H9 (cell line): ENCODE measurements at places on chromosomes 16 and 17. TPM values are rescaled to one million over a fixed set of nuclear protein-coding genes. Genes with fewer than 3 reads are reported as not detected.

DNA sequence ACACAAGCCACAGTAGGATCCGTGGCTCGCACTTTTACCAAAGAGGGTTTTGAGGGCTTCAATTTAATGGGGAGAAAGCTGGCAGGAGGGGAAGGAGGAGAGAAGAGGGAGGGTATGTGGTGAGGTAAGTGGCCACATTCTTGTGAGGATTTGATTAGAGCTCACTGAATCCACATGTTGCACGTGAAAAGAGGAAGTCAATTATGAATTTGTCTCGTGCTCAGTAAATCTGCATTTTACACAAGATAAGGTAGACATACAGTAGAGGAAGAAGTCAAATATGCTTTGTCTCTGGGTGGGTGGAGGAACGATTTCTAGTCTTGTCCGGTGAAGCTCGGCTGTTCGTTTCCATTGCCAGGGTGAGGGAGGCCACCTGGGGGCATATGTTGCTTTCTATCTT, 862 bp downstream of the ZNF232 start:
- no peak for DNase-seq

DNA sequence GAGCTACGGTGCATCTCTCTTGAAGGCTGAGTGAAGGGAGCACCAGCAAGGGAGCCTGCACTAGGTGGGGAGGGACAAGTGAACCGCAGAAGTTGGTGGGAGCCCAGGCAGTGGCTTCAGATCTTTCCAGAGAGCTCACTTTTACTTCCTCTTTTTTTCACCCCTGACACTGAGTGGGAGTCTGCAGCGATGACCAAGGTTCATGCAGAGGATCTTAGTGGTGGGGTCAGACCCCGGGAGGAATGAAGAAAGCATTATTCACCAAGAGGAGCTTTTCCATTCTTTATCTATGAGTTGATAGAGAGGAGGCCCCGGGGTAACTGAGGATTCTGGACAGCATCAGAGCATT, 3.0 kb upstream of the CCL2 start:
- DNase-seq = no peak

- DNase-seq = no peak
Measured at GRCh38 chr16:47984669-47985068, 171.1 kb downstream of the ABCC12 start.

DNA sequence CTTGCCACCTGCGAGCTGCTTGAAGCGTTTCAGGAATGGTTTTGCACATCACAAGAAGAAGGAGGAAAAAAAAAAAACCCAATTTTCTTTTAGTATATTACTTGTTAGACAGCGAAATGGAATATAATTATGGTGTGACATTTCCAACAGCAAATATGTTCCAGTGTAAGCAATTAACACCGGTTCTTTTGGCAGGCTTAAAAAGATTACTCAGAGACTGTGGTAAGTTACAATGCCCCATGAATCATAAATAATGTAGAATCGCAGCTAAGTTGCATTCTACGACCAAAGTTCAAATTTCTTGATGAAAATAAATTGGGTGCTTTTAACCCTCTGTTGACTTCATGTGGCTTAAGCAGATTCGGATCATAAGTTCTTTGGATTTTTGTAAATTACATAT, 245.2 kb downstream of the XYLT1 start:
- DNase-seq = no peak

DNA sequence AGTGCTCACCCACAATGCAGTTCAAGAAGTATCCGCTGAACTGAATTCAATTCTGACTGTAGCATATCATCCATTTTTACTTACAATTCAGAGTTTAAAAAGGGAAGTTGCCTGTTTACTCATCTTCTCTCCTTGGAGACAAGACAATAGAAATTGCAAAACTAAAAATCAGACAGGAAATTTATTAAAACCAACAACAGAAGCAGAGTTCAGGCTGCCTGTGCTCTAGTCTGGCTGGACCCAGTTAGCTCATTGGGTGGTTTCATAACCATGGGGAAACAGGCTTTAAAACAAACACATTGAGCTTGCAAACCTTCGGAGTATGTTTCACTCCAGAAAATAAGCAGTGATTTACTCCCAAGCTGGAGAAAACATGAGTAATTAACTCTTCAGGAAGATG, 321.4 kb downstream of the GRIN2A start:
- no peak for DNase-seq

The NPIPA7 gene
- total RNA-seq = 3.8 and 7.9 TPM in 2 replicates

The WNT3 gene
- 22.4 and 22.7 TPM in 2 replicates for total RNA-seq

The APOH gene
- not detected in 2 replicates for total RNA-seq
